ENCODE measurements at places on chromosomes 2 and 18.

DNA sequence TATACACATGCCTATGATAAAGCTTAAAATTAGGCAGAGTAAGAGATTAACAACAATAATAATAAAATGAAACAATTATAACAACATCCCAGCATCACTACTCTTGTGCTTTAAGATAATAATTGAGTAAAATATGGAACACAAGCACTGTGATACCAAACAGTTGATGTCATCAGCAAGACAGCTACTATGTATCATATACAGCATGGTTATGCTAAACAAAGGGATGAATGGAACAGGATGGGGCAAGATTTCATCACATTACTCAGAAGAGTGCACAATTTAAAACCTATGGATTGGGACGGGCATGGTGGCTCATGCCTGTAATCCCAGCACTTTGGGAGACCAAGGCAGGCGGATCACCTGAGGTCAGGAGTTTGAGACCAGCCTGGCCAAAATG lies 1221.0 kb downstream of the SUCLG1 start:
- DNase-seq = no peak

DNA sequence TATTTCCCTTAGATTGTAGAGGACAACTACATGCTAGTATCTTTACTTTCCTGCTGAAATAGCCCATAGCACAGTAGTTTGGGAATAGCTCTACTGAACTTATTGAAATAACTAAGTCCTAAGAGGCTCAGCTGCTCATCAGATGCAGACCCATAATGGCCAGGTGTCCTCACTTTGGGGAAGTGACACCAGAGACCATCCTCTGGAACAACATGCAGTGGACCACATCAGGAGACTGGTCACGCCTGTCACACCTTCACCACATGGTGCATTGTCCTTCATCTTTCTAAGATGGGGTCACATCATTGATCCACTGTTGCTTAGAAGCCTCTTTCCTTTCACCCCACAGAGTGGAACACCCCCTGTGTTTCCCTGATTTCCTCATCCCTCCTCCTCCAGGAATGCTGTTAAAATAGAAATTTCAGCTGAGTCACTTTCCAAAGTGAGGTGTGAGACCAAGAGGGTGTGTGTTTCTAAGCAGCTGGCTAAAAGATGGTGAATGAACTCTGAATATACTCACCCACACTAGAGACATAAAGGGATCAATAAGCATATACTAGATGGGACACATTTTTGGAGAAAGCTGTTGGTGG lies 215.2 kb upstream of the LRRTM1 start:
- no peak for DNase-seq

GRCh38 chr2:100195942-100196341 lies 53.6 kb upstream of the AFF3 start:
- DNase-seq = no peak

GRCh38 chr2:24912523-24912922 lies 7.5 kb downstream of the ADCY3 start:
- no peak for DNase-seq

DNA sequence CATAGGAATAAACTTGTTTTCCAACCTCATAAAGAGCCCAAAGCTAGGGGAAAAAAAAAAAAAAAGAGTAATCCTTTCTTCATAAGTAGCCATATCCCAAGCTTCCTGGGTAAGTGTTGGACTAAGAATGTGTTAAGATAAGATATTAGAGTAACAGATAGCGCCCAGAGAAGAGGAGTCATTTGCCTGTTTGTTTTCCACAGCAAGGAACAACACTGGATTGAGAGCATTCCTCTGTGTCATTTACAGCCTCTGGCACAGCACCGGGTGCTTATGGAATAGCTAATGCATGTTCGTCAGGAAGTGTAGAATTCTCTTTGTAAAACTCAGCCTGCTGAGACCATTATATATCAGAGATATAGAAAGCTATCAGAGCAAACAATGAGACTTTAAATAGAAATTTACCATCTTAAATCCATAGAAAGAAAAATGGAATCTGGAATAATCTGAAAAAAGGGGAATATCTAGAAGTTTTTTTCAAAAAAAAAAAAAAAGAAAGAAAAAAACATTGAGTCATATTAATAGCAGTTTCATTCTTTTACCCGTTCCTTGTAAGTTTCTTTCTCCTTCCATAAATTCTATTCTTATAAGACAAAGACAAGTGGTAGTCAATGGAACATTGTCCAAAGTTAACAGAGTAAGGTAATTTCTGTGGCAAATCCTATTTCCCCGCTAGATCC lies 37.6 kb downstream of the LRP2 start:
- DNase-seq = no peak

DNA sequence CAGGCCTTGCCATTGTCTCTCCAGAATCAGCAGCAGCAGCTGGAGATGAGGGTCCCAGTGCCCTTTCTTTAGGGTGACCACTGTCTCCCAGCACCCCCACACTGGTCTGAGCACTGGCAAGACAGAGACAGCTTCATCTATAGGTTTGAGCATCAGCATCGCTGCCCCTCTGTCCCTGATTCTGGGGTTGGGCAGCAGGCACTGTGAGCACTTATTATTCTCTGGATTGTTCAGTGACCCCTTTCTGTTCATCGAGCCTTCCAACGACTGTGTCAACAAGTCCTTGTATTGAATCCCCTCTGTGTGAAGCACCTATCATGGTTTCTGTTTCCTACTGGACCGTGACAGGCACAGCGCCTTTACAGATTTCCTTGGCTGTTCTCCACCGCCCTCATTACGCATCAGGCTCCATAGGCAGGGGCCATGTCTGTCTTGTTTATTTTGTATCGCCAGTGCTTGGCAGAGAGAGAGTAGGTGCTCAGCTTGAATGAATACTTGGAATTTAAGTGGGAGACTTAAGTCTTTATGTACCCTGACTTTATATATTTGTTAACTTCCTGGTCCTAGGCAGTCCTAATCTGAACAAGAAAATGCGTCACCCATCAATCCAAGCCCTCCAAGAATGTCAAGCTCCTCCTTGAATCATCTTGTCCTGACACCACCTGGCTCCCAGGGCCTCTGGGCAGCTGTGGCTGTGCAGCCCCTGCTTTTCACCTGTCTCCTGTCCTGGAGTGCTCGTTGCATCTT lies 11.4 kb downstream of the MALL start:
- no peak for DNase-seq

DNA sequence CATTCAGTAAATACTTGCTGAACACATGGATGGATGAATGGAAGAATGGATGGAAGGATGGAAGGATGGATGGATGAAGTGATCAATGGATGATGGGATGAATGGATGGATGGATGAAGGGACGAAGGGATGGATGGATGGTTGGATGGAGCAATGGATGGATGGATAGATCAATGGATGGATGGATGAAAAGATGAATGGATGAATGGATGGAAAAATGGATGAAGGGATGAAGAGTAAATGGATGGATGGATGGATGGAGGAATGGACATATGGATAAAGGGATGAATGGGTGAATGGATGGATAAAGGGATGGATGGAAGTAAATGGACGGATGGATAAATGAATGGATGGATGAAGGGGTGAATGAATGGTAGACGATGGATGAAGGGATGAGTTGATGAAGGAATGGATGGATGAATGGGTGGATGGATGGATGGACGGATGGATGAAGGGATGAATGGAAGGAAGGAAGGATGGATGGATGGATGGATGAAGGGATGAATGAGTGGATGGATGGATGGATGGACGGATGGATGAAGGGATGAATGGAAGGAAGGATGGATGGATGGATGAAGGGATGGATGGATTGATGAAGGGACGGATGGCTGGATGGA lies 13.9 kb upstream of the ID2 start:
- DNase-seq = no peak

GRCh38 chr2:241905716-241906377 lies 36.3 kb downstream of the RTP5 start:
- DNase-seq = no peak

DNA sequence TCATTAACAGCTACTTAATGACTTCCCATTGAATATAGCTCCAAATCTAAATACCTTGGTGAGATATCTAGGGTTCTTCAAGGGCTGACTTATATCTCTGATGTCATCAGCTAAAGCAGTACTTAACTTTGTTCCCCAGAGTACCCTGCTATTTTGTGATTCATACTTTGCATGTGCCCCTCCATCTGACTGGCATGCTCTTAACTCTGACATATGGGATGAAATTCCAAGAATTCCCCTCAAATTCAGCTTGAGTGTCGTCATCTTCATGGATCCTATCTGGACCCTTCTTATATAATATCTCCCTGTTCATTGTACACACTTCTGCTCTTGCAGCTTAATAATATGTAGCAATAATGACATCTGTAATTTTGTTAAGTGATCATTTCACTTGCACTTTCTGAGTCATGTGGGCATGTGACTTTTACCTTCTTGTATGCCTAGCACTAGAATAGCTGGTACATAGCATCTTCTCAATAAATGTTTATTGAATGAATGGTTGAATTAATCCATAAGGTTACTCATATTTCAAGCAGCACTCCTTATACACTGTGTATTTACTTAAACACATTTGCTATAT lies 172.9 kb downstream of the WDR7 start:
- no peak for DNase-seq

DNA sequence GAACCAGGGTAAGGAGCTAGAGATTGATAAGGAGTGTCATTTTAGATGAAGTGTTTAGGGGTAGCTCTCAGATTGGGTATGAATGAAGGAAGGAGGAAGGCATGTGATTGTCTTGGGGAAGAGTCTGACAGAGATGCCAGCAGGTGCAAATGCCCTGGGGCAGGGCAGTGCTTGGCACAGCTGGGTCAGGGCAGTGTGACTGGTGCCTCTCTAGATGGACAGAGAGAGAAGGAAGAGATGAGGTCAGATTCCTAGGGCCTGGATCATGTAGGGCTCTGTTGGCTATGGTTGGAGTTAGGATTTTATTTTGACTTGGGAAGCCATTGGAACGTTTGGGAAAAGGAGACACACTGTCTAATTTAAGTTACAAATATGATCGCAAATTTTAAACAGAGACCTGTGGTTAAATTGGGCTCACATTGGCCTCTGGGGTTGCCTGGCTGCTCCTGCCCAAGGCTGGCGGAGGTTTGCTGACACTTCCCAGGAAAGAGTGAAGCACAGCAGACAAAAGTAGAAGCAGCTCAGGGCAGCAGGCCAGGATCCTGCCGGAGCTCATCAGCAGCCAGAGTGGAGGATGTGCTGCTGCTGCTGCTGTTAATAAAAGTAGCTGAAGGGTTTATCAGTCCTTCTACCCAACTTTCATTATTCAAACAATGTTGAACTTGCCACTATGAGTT lies 32.7 kb upstream of the FHL2 start:
- DNase-seq = no peak

- DNase-seq = no peak
Observed at GRCh38 chr18:72091369-72091768, 452.8 kb downstream of the CBLN2 start.

GRCh38 chr2:73896362-73897239 lies 3.8 kb downstream of the ACTG2 start:
- DNase-seq = no peak

GRCh38 chr2:109448946-109449788 lies 164.6 kb downstream of the SEPTIN10 start:
- DNase-seq = peak; percentile 25

DNA sequence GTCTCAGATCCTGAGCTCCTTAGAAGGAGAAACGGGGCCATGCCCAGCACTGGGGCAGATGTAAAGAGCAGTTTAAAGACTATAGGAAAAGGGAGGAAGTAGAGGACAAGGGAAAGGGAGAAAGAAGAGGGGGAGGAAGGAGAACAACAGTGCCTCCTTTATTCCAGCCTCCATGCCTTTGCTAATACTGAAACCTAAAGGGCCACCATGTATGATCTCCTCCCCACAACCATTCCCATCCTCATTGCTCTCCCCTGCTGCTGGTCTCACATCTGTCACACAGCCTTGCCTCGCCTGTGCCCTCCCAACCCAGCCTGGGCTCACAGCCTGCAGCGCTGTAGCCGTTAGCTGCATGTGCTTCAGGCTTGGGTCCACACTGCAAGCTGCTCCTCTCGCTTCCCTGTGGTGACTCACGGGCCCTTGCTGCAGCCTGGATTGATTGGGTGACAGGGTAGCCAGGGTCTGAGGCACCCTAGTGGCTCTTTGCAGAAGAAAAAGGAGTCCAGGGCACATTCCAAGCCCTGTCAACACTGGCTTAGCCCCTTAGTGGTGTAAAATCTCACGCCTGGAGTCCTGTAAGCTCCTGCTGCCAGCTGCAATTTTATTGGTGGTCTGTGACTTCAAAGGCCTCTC lies 281.9 kb downstream of the SRBD1 start:
- DNase-seq = peak; percentile 24

DNA sequence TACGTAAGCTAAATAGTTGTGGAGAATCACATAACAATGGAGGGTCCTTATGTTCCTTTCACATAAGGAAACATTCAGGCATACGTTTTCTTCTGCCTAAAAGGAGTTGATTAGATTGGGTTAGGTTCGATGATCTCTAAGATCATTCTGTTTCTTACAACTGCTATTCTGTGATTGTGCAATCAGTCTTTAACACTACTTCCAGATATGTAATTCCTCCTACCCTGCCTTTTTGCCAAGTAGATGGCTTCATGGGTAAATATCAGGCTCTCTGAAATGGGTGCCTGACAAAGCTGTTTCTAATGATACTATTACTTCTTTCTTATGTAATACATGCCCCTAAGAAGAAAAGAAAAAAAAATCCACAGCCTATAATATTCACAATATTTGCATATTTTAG lies 321.5 kb downstream of the XIRP2 start:
- DNase-seq = no peak

DNA sequence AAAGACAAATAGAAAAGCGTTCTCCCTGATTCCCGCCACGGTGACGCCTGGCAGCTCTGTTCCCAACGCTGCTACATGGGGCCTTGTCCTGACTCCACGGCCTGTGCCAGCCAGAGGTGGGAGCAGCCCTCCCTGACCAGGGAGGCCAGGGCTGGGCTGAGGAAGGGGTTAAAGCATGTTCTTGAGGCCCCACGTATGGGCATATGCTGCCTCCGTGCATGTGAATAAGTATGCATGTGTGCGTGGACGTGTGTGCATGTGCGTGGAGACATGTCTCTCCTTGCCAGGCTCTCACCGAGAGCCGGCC lies 1.6 kb upstream of the SNED1 start:
- DNase-seq = no peak

- peak; percentile 6 for DNase-seq
Observed at GRCh38 chr2:119580550-119581072, 36.4 kb downstream of the CFAP221 start.

DNA sequence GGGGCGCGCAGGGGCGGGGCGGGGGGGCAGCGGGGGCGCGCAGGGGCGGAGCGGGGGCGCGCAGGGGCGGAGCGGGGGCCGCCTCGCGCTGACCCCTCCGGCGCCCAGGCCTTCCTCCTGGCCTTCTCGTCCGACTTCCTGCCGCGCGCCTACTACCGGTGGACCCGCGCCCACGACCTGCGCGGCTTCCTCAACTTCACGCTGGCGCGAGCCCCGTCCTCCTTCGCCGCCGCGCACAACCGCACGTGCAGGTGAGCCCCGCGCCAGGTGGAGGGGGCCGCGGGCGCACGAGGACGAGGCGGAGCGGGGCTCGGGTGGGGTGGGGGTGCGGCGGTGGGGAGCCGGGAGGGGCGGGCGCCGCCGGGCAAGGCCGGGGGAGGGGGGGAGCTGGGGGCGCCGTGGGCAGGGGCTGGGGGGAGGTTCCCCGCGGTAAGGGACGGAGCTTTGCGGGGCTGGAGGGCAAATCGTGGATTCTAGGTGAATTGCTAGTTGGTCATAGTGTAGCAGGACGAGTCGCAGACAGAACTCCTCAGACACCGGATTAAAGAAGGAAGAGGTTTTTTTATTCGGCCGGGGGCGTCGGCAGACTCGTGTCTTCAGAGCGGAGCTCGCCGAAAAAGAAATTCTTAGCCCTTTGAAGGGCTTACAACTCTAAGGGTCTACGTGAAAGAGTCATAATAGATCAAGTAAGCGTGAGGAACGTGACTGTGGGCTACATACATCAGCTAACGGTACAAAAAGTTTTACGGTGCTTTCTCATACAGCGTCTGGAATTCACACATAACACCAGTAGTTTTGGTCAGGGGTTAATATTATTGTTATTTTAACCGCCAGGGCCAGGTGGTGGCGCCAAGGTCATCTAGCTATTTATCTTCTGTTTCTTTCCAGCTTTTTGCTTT lies 29.9 kb downstream of the ANO7 start:
- peak; percentile 61 for DNase-seq

Data from NCI-H82 (cell line).